Stimulated activated CD8-positive, alpha-beta memory T cell treated with anti-CD3 and anti-CD28 coated beads, Interleukin-2, amount 100 ng/mL, for 48 hours (primary cell): ENCODE measurements at places on chromosomes 5 and 9.

- DNase-seq, result no peak
Observed at GRCh38 chr5:41831155-41831554, 39.1 kb downstream of the OXCT1 start.

GRCh38 chr9:21268347-21268657 lies 28.5 kb upstream of the IFNA14 start:
- DNase-seq, result no peak

- no peak for DNase-seq
Observed at GRCh38 chr9:6600426-6600825, 45.1 kb downstream of the GLDC start.

GRCh38 chr5:180474569-180474968 lies 19.6 kb upstream of the CNOT6 start:
- no peak for DNase-seq

DNA sequence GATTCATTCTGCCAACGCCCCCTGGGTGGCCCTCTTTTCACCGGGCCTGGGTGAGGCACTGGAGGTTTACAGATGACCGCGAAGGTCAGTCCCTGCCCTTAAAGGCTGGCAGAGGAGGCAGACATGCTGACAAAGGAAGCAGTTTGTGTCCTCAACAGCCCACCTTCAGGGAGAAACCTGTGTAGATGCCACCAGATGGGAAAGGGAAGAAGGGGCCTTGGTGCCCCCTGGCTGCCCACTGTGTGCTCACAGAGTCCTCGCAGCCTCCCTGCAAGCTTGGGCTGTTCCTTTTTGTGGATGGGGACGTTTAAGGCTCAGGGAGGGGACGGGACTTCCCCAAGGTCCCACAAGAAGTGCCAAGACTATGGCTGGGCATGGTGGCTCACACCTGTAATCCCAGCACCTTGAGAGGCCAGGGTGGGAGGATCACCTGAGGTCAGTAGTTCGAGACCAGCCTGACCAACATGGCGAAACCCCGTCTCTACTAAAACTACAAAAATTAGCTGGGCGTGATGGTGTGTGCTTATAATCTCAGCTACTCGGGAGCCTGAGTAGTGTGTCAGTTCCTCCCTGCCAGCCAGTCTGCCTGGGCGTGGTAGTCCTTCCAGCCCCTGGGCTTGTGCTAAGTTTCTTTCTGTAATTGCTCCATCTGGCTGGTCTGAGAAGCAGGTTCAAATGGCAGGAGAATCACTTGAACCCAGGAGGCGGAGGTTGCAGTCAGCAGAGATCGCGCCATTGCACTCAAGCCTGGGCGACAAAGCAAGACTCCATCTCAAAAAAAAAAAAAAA lies 36.2 kb downstream of the NEK6 start:
- DNase-seq, result no peak

GRCh38 chr5:116669261-116670031 lies 94.8 kb upstream of the SEMA6A start:
- DNase-seq, result no peak

- DNase-seq, result no peak
Observed at GRCh38 chr5:25858019-25858418, 1180.4 kb downstream of the CDH9 start.

DNA sequence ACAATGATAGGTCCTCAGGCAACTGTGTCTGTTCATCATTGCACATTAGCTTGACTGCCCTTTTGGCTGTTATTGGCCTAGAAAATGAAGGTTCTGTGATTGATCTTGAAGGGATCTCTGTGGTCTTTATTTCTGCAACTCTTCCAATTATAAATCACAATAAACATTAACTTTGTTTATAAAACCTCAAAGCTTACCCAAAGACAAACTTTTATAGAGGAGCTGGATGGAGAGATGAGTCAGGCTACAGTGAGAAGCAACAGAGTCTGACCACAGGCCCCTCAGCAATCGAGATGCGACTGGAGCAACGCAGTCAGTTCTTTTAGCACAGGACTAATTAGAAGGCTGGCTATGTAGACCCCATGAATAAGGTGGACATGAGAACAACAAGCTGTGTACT lies 5.3 kb downstream of the MACROH2A1 start:
- no peak for DNase-seq
